Activated CD8-positive, alpha-beta memory T cell treated with anti-CD3 and anti-CD28 coated beads for 1 hour (primary cell): ENCODE measurements at places on chromosomes 2 and 18.

DNA sequence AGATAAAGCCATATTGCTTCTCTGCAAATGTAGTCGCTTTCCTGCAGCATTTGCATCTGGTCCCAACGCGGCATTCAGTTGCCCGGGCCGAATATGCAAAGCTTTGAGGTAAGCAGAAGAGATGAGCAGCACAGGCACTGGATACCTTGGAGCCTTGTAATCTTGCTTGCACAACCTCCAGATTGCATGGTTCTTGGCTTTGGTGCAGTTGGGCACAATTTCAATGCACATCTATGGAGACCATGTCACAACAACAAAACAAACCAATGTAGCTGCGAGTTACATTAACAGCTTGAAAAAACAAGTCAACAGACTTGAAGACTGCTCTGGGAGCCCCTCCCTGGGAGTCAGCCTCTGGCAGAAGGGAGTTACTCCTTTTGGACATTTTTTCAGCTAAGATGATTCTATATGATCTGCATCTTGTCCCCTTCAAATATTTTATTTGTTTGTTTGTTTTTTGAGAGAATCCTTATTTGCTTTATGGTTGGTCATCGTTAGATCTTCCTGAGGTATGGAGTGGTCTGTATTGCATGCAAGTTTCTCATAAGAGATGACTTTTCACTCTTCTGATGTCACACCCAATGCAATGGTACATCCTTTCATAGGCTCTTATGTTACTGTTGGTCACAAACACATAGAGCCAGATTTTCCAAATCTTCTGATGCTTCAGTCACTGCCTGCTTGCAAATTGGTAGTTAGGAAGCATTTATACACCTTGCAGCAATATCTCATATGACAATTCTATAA is 113.5 kb downstream of the EFEMP1 start:
- no peak for DNase-seq

DNA sequence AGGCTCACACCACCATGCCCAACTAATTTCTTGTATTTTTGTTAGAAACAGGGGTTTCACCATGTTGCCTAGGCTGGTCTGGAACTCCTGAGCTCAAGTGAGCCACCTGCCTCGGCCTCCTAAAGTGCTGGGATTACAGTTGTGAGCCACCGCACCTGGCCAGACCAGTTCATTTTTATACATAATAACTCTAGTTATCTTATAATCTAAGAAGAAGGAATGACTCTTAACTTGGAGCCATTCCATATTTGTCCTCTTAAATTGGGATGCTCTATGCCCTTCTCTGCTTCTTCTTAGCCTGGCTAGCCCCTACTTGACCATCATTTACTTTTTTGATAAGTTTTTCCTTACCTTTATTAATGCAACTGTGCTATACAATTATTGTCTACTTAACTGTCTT is 2.9 kb downstream of the RBM44 start:
- no peak for DNase-seq

- DNase-seq, result no peak
Measured at GRCh38 chr18:3540805-3541548, 91.0 kb downstream of the TGIF1 start.

- DNase-seq, result no peak
Measured at GRCh38 chr2:2824588-2824987, 493.5 kb upstream of the MYT1L start.

DNA sequence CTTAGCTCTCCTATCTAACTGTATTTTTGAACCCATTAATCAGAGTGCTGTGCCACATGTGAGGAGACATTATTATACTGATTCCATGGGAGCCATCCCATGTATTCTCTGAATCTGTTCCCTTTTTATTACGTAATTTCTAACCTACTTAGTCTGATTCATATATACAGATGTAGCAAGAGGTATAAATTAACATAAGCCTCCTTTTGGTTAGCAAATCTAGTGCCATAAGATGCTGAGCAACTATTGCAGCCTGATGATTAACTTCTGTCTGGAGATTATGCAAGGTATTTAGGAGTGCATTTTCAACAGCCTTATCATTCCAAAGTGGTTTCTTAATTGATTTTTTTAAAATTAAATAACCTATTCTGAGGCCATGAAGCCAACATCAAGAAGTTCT is 114.1 kb upstream of the MSH2 start:
- DNase-seq, result no peak
